ENCODE measurements at places on chromosomes 16 and 17. TPM values are rescaled to one million over a fixed set of nuclear protein-coding genes. Genes with fewer than 3 reads are reported as not detected.

The CRISPLD2 gene
- 1.9 TPM for total RNA-seq

The CLEC3A gene
- total RNA-seq: not detected

The RAB11FIP4 gene
- 61.9 TPM for total RNA-seq

The MYH3 gene
- 2.8 TPM for total RNA-seq

The MYLK3 gene
- total RNA-seq: not detected

The OR2C1 gene
- not detected for total RNA-seq

The SPNS2 gene
- 0.73 TPM for total RNA-seq

The SGSM2 gene
- 128 TPM for total RNA-seq

The PRR11 gene
- 0.60 TPM for total RNA-seq

The XYLT2 gene
- 19.2 TPM for total RNA-seq

The IQCK gene
- 2.2 TPM for total RNA-seq

The UTP18 gene
- 54.1 TPM for total RNA-seq

The COPZ2 gene
- total RNA-seq: not detected

The CACNG1 gene
- total RNA-seq: not detected

The G6PC1 gene
- not detected for total RNA-seq

The METRNL gene
- total RNA-seq: 24.0 TPM

The PIPOX gene
- total RNA-seq: 2.2 TPM

The EPX gene
- not detected for total RNA-seq

The KCNJ18 gene
- not detected for total RNA-seq

The IL21R gene
- total RNA-seq: 26.4 TPM

The CCL14 gene
- total RNA-seq: not detected

The CWC25 gene
- 88.5 TPM for total RNA-seq

The HIGD1B gene
- total RNA-seq: not detected

All from T-helper 17 cell (primary cell).